ENCODE measurements at places on chromosomes 11 and 22. TPM values are rescaled to one million over a fixed set of nuclear protein-coding genes. Genes with fewer than 3 reads are reported as not detected.

- H3K36me3 ChIP-seq: no peaks in the 10 kb centered on the region
- H3K4me3 ChIP-seq: no peak overlapping the region
- peaks cover 46% of the 10 kb centered on the region for H3K4me1 ChIP-seq
- DNase-seq: peak; percentile 62
- no peaks in the 10 kb centered on the region for H3K27me3 ChIP-seq
Measured at GRCh38 chr11:15817001-15817400, 539.3 kb downstream of the SOX6 start.

DNA sequence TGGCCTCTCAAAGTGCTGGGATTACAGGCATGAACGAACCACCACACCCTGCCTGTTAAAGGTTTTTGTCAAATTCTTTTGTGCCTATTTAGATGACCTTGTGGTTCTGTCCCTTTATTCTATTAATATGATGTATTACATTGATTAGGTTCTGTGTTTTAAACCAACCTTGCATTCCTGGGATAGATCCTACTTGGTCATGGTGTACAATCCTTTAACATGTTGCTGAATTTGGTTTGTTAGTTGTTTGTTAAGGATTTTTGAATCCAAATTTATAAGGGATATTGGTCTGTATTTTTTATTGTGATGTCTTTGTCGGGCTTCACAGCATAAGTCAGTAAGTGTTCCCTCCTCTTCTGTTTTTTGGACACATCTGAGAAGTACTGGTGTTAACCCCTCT is 29.0 kb upstream of the CLDN5 start:
- no peaks in the 10 kb centered on the region for H3K4me1 ChIP-seq
- no peaks in the 10 kb centered on the region for H3K27me3 ChIP-seq
- no peaks in the 10 kb centered on the region for H3K36me3 ChIP-seq

DNA sequence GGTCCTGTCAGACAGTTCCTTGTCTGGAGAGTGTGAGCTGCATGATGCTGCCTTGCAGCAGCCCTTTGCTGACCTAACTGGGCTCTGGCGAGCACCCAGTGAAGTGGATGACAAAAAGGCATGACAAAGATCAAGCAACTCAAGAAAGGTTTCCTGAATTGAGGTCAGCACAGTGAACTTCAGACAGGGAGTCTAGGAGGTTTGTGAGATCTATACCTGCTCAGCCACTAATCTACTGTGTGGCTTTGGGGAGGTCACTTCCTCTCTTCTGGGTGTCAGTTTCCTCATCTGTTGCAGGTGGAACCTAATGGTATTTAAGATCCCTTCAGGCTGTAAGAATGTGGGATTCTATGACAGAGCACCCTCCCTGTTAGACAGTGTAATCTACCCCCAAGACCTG is 213.9 kb upstream of the NARS2 start:
- no peaks in the 10 kb centered on the region for H3K27me3 ChIP-seq
- no peaks in the 10 kb centered on the region for H3K4me1 ChIP-seq
- no peaks in the 10 kb centered on the region for H3K36me3 ChIP-seq

DNA sequence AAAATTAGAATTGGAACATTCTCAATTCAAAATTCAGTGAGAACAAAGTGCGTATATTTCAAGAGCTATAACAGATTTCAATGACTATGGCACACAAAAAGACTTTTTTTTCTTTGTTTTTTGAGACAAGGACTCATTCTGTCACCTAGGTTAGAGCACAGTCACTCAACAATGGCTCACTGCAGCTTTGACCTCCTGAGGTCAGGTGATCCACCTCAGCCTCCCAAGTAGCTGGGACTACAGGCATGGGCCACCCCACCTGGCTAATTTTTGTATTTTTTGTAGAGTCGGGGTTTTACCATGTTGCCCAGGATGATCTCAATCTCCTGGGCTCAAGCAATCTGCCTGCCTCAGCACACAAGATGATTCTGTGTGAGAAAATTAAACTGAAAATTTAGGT is 51.5 kb downstream of the PIK3C2A start:
- H3K27ac ChIP-seq: no peak overlapping the region
- no peaks in the 10 kb centered on the region for H3K27me3 ChIP-seq
- no peaks in the 10 kb centered on the region for H3K36me3 ChIP-seq
- DNase-seq: no peak
- peaks cover 38% of the 10 kb centered on the region for H3K4me1 ChIP-seq

GRCh38 chr11:8671651-8672062 is 10.8 kb downstream of the TRIM66 start:
- H3K4me3 ChIP-seq: no peak overlapping the region
- DNase-seq: no peak
- no peaks in the 10 kb centered on the region for H3K27me3 ChIP-seq
- H3K27ac ChIP-seq: peak overlapping the region; percentile 80
- peaks cover 21% of the 10 kb centered on the region for H3K4me1 ChIP-seq

DNA sequence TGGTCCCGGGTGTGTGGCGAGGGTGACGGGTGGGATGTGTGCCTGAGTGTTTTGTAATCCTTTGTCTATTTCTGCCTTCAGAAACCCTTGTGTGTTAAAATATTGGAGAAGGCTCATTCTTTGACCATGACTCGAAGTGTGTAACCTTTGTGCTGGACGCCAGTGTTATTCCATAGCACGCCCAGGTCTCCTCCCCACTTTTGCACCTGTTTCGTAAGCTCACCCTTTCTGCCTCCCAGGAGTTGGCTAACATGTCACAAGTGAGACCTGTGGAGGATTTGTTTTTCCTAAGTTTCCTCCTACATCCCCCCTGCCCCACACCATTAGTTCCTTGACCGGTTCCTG is 382 bp downstream of the C11orf54 start:
- DNase-seq: no peak
- peaks cover 64% of the 10 kb centered on the region for H3K4me1 ChIP-seq

DNA sequence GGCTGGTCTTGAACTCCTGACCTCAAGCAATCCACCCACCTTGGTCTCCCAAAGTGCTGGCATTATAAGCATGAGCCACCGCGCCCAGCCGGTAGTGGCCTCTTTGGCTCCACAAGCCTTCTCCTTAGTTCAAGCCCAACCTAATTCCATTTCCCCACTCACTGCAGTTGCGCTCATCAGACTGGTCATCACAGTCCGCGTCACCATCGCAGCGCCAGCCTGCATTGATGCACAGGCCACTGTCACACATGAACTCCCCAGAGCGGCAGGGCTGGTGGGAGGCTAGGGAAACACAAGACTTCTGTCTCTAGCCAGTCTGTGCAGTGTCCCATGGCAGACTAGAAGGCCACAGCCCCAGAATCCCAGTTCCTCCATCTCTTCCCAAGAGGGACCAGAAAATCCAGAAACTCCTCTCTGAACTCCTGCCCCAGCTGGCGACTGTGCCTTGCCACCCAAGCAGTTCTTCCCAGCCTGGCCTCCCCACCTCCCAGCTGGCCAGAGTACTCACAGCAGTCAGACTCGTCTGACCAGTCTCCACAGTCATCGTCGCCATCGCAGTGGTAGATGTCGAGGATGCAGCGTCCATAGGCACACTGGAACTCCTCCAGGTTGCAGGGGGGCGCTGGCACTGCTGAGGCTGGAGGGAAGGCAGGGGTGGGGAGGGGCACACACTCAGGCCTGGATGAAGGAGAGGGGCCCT is 19.8 kb downstream of the LRP4 start:
- no peak for DNase-seq
- no peak overlapping the region for H3K27ac ChIP-seq
- peaks cover 5% of the 10 kb centered on the region for H3K4me1 ChIP-seq
- H3K27me3 ChIP-seq: no peaks in the 10 kb centered on the region
- H3K4me3 ChIP-seq: no peak overlapping the region

DNA sequence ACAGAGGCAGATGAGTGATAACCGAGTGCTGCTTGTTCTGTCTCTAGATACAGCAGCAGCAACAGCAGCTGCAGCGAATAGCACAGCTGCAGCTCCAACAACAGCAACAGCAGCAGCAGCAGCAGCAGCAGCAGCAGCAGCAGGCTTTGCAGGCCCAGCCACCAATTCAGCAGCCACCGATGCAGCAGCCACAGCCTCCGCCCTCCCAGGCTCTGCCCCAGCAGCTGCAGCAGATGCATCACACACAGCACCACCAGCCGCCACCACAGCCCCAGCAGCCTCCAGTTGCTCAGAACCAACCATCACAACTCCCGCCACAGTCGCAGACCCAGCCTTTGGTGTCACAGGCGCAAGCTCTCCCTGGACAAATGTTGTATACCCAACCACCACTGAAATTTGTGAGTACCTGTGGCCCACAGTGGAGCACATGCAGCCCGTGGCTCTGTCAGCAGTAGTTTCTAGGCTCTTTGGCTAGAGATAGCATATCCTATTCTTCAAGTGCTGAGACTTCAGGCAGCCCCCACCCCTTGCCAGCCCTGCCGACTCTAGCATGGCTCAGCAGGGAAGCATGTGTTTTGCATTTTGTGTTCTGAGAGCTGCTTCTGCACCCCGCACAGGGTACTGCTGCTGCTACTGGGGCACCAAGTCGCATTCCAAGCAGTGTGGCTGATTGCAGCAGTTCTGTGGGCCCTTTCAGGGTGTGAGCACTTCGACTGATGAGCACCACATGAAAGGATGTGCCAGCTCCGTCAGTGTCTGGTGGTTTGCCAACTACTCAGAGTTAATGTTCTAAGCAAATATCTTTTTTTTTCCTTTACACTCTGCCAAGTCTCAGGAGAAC is 59.2 kb downstream of the MED15 start:
- H3K36me3 ChIP-seq: peaks cover 57% of the 10 kb centered on the region
- peak overlapping the region; percentile 83 for H3K27ac ChIP-seq
- no peaks in the 10 kb centered on the region for H3K27me3 ChIP-seq
- H3K4me3 ChIP-seq: no peak overlapping the region

GRCh38 chr11:69446108-69446507 is 35.4 kb upstream of the LINC01488 start:
- H3K36me3 ChIP-seq: no peaks in the 10 kb centered on the region
- H3K4me3 ChIP-seq: no peak overlapping the region
- H3K27me3 ChIP-seq: no peaks in the 10 kb centered on the region
- peaks cover 60% of the 10 kb centered on the region for H3K4me1 ChIP-seq

DNA sequence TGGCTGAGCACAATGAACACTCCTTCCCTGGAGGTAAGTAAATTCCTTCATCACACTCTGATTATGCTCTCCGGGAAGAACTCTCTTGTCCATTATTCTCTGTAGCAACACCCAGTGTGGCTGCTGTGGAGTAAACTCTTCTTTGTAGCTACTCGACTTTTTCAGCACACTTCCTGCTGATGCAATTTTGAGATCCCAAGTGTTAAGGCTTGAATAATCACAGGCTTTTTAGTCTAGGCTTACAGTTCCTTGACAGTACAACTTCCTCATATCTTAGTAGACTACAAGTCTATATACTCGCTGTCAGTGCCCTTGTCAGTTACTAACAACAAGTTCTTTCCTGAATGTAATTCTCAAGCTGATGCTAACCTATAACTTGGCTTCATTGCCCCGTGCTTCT is 301.8 kb upstream of the API5 start:
- H3K27ac ChIP-seq: no peak overlapping the region
- no peak for DNase-seq
- no peaks in the 10 kb centered on the region for H3K27me3 ChIP-seq
- no peaks in the 10 kb centered on the region for H3K4me1 ChIP-seq

- H3K4me3 ChIP-seq: no peak overlapping the region
- no peaks in the 10 kb centered on the region for H3K36me3 ChIP-seq
- H3K4me1 ChIP-seq: peaks cover 10% of the 10 kb centered on the region
- DNase-seq: no peak
- H3K27ac ChIP-seq: no peak overlapping the region
- H3K27me3 ChIP-seq: no peaks in the 10 kb centered on the region
Measured at GRCh38 chr22:27412866-27413445, 388.6 kb downstream of the MN1 start.

- no peaks in the 10 kb centered on the region for H3K27me3 ChIP-seq
- no peaks in the 10 kb centered on the region for H3K4me1 ChIP-seq
- no peak overlapping the region for H3K4me3 ChIP-seq
- H3K27ac ChIP-seq: no peak overlapping the region
- no peak for DNase-seq
Measured at GRCh38 chr22:37133304-37134018, 16.3 kb downstream of the IL2RB start.

GRCh38 chr22:38180841-38181452 is 683 bp downstream of the PLA2G6 start:
- no peaks in the 10 kb centered on the region for H3K27me3 ChIP-seq
- peaks cover 48% of the 10 kb centered on the region for H3K4me1 ChIP-seq
- peak overlapping the region; percentile 87 for H3K27ac ChIP-seq
- peak overlapping the region; percentile 66 for H3K4me3 ChIP-seq
- no peak for DNase-seq

DNA sequence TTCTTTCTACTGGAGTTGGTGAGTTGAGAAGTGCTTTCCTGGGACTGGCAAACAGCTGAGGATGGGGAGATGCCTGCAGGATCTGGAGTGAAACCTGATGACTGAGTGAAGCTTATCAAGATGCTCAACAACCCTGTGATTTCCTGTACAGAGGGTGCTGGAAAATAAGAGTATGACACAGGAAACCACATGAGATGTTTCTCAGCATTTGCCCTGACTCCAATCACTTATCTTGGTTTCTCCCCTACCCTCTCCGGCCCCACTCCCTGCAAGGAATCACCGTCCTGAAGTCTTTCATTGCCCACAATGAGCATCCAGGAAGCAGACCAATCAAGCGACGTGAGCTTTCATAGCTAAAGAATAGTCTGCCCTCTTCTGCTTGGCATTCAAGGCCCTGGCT is at the start of gene MRGPRX2:
Gene MRGPRX2, minus strand, starts transcription at position 89 of the 400 bp plus-strand sequence. CDS start 4,315 bp downstream, outside the sequence.
- no peak for DNase-seq
- no peak within 1 kb of the TSS for H3K4me3 ChIP-seq
- no peaks in the 10 kb centered on the region for H3K27me3 ChIP-seq
- no peaks in the 10 kb centered on the region for H3K36me3 ChIP-seq

GRCh38 chr11:36485298-36486002 is 24.6 kb downstream of the TRAF6 start:
- no peaks in the 10 kb centered on the region for H3K27me3 ChIP-seq
- peaks cover 59% of the 10 kb centered on the region for H3K36me3 ChIP-seq
- H3K27ac ChIP-seq: no peak overlapping the region
- DNase-seq: no peak
- H3K4me1 ChIP-seq: peaks cover 13% of the 10 kb centered on the region
- H3K4me3 ChIP-seq: no peak overlapping the region

DNA sequence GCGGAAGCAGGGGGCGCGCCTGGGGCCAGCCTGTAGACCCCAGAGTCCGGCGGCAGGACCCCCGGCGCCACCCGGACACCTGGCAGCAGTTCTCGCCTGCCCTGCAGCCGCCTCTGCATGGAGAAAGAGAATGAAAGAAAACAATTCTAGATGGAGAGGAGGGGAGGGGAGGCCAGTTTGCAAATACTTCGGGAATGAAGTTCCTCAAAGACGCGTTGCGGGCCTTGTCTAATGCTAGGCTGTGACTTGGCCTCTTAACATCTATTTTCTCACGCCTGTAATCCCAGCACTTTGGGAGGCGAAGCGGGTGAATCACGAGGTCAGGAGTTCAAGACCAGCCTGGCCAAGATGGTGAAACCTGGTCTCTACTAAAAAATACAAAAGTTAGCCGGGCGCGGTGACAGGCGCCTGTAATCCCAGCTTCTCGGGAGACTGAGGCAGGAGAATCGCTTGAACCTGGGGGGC is 2.1 kb upstream of the BARX2 start:
- peak overlapping the region; percentile 54 for H3K4me3 ChIP-seq
- H3K27me3 ChIP-seq: no peaks in the 10 kb centered on the region
- no peaks in the 10 kb centered on the region for H3K36me3 ChIP-seq
- no peak overlapping the region for H3K27ac ChIP-seq

- H3K36me3 ChIP-seq: peaks cover 5% of the 10 kb centered on the region
- no peaks in the 10 kb centered on the region for H3K4me1 ChIP-seq
- no peak overlapping the region for H3K4me3 ChIP-seq
- no peak overlapping the region for H3K27ac ChIP-seq
- no peaks in the 10 kb centered on the region for H3K27me3 ChIP-seq
Measured at GRCh38 chr11:2663915-2664314, 35.9 kb downstream of the KCNQ1OT1 start.

The TMEM191B gene
- total RNA-seq: 3.6 TPM

The PNPLA3 gene
- total RNA-seq: 0.39 TPM

The ADM gene
- 86.8 TPM for total RNA-seq

The APOA5 gene
- not detected for total RNA-seq

The ROBO4 gene
- total RNA-seq: 43.4 TPM

The OR2AG2 gene
- total RNA-seq: not detected

The OR52E8 gene
- not detected for total RNA-seq

All from esophagus muscularis mucosa (tissue), 4 donors.